ENCODE measurements at places on chromosomes 5 and 9. TPM values are rescaled to one million over a fixed set of nuclear protein-coding genes. Genes with fewer than 3 reads are reported as not detected.

The JAKMIP2 gene
- total RNA-seq, result 13.4 TPM

The FOXD1 gene
- total RNA-seq, result 0.73 TPM

DNA sequence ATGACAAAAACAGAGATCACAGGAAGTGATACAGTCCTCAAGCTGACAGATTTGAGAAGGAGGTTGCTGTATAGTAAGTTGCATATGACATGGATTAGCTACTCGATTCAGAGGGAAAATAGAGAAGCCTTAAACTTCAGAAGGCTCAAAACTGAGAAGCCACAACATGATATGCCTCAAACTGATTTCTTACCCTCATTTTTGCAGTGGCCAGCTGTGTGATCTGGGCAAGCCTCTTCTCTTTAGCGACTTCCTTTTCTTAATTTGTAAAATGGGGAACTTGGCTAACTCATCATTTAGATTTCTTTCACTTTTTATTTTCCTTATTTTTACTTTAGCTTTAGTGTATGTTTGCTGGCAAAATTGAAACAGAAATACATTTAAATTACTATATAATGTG, 421.1 kb downstream of the KIF4B start:
- no peak for DNase-seq
- H3K36me3 ChIP-seq, result no peaks in the 10 kb centered on the region
- no peaks in the 10 kb centered on the region for H3K4me1 ChIP-seq
- no peak overlapping the region for H3K27ac ChIP-seq
- H3K27me3 ChIP-seq, result no peaks in the 10 kb centered on the region

- DNase-seq, result no peak
- H3K4me1 ChIP-seq, result 0 out of 2 replicates have a peak, but pooled peaks cover 4% of the 10 kb centered on the region
- no peaks in the 10 kb centered on the region for H3K27me3 ChIP-seq
- no peak overlapping the region for H3K27ac ChIP-seq
Measured at GRCh38 chr9:99411068-99411467, 189.0 kb downstream of the SEC61B start.

GRCh38 chr9:19148187-19148586, 20.9 kb upstream of the PLIN2 start:
- no peak for DNase-seq
- no peaks in the 10 kb centered on the region for H3K4me1 ChIP-seq
- H3K27me3 ChIP-seq, result no peaks in the 10 kb centered on the region

GRCh38 chr5:128224336-128224735, 140.8 kb downstream of the SLC12A2 start:
- H3K36me3 ChIP-seq, result no peaks in the 10 kb centered on the region
- H3K27ac ChIP-seq, result no peak overlapping the region
- DNase-seq, result no peak

DNA sequence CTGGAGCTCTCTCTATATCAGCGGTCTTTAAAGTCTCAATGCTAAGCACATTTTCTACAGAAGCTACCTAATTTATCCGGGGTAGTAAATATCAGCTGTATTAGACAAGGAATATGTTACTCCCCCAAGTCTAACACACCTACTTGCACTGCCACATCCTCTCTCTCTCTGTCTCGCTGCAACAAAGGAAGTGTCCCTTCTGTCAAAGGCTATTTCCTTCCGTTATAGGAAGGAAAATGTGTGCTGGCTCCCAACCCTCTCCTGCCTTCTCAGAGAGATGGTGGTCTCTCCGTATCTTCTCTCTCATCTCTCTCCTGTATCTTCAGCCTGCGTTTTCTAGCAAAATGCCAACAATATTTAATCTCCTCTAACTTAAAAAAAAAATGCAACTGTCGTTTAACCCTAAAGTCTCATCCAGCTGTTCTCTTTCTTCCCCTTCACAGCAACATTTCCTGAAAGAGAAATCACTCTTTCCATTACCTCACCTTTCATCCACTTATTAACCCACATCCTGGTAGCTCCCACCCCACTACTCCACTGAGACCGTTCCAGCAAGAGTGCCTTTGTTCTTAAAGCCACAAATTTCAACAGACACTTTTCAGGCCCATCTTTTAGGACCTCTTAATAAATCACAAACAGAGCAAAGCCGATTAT, 2.3 kb downstream of the TTF1 start:
- H3K27ac ChIP-seq, result no peak overlapping the region
- H3K4me3 ChIP-seq, result no peak overlapping the region
- H3K27me3 ChIP-seq, result peaks cover 3% of the 10 kb centered on the region
- H3K36me3 ChIP-seq, result peaks cover 9% of the 10 kb centered on the region

- DNase-seq, result no peak
- H3K36me3 ChIP-seq, result peaks cover 79% of the 10 kb centered on the region
- no peak overlapping the region for H3K4me3 ChIP-seq
- H3K27me3 ChIP-seq, result no peaks in the 10 kb centered on the region
- H3K27ac ChIP-seq, result no peak overlapping the region
- H3K4me1 ChIP-seq, result no peaks in the 10 kb centered on the region
Measured at GRCh38 chr9:33029231-33029786, 4.2 kb downstream of the DNAJA1 start.

Data from H1 (cell line).